ENCODE measurements at places on chromosomes 2 and 18.

DNA sequence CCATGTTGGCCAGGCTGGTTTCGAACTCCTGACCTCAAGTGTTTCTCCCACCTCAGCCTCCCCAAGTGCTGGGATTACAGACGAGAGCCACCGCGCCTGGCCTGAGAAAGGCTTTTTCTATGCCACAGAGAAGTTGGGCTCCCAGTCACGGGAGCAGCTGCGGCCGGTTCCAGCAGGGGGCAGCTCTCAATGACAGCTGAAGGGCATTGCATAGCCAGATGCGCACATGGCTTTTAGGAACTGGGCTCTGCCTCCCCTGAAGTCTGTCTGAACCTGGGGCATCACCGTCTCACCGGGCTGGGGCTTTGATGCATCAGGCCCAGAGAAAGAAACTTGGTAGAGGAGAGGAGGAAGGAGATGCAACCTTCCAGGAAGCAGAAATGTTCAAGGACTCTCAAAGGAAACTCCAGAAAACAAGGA, 84.2 kb upstream of the LAPTM4A start:
- no peak for DNase-seq

DNA sequence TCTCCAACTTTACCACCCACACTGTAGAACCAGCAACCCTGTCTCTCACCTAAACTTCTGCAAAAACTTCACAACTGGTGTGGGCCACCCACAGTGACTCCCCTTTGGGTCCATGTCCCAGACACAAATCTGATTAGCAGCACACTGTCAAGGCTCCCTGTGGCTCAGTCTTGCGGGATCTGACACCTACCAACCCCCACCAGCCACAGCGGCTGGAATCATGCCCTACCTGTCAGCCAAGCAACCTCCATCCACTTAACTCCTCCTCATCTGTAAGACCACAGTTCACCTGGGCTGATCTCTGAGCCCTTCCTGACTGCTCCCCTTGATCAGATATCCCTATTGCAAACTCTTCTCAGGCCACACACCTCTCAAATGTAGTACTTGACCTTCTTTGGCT, 14.6 kb downstream of the TCF4 start:
- no peak for DNase-seq

DNA sequence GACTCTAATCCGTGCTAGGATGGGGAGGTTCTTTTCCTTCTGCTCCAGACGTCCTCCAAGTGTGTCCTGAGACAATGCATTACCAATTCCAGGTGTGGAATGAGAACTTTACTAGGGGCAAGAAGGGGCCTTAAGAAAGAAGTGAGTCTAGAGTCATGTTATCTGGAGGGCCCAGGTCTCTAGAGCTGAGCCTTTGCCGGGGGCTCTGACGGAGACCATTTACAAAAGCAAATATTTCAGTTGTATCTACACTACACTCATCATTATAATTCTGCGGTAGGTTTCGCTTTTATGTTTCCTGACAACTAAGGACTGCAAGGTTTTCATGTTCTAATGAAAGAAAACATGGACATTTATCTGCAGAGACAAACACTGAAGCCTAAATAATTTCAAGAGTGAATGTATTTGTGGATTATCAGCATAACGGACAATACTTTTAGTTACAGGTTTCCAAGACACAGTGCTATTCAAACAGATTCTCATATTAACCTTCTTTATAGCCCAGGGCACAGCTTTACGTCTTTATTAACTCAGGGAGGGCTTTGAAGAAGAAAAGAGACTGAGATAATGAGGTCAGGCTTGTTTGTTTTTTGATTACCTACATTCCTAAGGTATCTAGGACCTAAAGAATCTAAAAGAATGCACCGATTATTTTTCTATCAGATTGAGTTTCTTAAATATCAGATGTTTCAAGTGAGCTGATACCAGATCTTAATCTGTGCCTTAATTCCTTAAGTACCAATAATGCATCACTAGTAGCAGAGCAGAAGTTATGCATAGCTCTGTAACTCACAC, 15.0 kb upstream of the LAMA1 start:
- no peak for DNase-seq

DNA sequence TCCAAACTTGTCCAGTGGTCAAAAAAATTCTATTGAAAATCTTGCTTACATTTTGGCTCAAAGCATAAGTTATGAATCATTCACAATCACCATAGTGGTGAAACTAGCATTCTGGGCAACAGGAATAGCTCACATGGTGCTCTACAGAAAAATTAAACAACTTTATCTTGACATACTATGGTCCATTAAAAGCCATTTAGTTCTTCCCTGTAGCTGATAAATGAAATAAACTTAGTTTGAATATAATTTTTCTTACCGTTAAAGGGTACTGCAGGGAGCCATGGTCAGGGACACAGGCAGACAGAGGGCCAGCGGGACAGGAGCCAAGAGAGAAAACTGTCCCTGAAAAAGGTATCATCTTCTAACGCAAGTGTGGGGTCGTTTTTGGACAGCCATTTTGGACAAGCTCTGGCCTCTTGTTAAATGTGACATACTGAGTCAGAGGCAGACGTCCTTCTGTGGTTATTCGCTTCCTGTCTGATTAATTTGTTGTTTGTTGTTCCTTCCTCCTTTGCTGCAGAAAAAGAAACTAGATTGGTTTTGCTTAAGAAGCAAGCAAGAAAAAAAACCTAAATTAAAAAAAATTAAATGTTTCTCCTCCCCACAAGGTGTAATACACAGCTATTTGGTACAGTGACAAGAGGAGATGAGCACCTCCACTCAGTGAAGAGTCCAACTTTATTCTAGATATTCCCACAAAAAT, at the start of gene WIPF1:
WIPF1 (minus strand) TSS at position 460 of the 703 bp plus-strand sequence. CDS start 12,231 bp downstream, outside the sequence.
- DNase-seq = no peak

DNA sequence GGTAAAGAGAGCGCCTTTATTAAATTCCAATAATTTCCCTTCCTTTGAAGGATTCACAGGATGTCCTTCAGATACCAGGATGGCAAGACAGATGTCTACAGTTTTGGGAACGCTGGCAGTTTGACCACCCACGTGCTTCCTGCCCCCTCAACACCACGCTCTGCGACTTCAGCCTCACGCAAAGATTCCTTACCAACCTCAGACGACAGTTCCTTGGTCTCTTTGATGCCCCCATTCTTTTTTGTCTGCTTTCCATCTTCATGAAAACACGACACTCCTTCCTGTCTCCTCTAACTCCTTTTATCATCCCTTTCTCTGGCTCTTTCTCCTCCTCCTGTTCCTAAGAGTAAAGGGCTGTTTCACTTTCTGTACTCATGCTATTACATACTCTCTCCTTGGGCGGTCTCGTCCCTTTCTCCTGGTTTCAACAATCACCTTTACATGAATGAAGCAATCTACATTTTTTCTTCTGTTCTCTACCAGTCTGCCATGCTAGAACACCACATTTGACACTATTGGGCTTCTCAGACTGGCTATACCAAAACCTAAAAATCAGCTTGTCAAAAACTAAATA, 189.9 kb upstream of the PGAP1 start:
- DNase-seq = no peak

DNA sequence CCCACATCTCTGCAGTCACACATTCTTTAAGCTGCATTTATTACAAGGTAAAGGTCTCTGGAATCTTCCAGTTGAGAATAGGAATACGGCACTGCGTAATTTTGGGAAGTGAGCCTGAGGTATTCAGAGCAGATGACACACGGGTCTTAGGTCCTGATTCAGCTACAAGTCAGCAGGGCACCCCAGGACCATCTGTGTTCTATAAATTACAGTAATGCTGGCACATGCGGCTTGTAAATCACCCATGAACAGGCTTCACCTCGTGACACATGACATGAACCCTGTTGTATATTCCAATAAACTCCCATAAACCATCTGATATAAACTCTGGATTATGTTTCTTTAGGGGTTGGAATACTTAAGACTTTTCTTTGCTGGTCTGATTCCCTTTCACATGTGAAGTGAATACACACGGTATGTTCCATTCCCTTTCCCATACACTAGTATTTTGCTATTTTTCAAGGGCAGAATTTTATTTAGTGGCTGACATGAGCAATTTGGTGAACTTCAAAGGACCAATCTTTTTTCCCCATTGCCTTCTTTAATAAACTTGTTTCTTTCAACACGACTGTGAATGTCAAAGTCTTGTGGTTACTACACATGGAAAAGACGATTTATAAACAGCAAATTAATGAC, 298.6 kb downstream of the MEIS1 start:
- DNase-seq = no peak
